ENCODE measurements at places on chromosomes 7 and 10. TPM values are rescaled to one million over a fixed set of nuclear protein-coding genes. Genes with fewer than 3 reads are reported as not detected.

DNA sequence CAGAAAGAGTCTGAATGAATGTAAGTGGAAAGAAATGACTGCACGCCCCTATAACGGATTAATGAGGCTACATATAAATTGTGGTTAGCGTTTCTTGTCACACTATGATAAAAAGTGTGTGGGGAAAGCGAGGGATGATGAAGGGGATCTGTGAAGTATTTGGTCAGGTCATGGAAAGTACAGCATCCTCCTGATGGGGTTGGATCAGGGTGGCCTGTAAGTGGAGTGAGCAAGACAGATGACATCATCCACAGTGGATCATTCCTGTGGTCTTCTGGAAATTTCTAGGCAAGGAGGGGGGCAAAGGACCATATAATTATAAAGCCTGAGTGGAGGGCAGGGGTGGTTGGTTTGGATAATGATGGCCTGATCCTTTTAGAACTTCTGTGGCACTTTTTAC lies 606.0 kb downstream of the INHBA start:
- peaks cover 5% of the 10 kb centered on the region for H3K4me1 ChIP-seq
- H3K27ac ChIP-seq = no peak overlapping the region
- no peaks in the 10 kb centered on the region for H3K36me3 ChIP-seq
- DNase-seq = no peak

GRCh38 chr7:67406976-67407375 lies 410.3 kb downstream of the TYW1 start:
- no peaks in the 10 kb centered on the region for H3K27me3 ChIP-seq
- no peak overlapping the region for H3K4me3 ChIP-seq
- peaks cover 3% of the 10 kb centered on the region for H3K4me1 ChIP-seq
- no peak overlapping the region for H3K27ac ChIP-seq
- DNase-seq = no peak

Gene CAPZA2
- total RNA-seq = 142 TPM

- H3K27ac ChIP-seq = no peak overlapping the region
- H3K27me3 ChIP-seq = no peaks in the 10 kb centered on the region
- H3K4me3 ChIP-seq = no peak overlapping the region
Measured at GRCh38 chr7:126450269-126450671, 802.5 kb downstream of the GRM8 start.

GRCh38 chr10:132674311-132674710 lies 111.6 kb downstream of the NKX6-2 start:
- H3K4me3 ChIP-seq = no peak overlapping the region
- peaks cover 8% of the 10 kb centered on the region for H3K27me3 ChIP-seq
- DNase-seq = no peak
- H3K36me3 ChIP-seq = peaks cover 23% of the 10 kb centered on the region

- no peaks in the 10 kb centered on the region for H3K36me3 ChIP-seq
- no peaks in the 10 kb centered on the region for H3K27me3 ChIP-seq
- H3K4me1 ChIP-seq = peaks cover 2% of the 10 kb centered on the region
- DNase-seq = peak; percentile 54
- H3K27ac ChIP-seq = no peak overlapping the region
Measured at GRCh38 chr7:31373337-31374289, 33.1 kb upstream of the NEUROD6 start.

DNA sequence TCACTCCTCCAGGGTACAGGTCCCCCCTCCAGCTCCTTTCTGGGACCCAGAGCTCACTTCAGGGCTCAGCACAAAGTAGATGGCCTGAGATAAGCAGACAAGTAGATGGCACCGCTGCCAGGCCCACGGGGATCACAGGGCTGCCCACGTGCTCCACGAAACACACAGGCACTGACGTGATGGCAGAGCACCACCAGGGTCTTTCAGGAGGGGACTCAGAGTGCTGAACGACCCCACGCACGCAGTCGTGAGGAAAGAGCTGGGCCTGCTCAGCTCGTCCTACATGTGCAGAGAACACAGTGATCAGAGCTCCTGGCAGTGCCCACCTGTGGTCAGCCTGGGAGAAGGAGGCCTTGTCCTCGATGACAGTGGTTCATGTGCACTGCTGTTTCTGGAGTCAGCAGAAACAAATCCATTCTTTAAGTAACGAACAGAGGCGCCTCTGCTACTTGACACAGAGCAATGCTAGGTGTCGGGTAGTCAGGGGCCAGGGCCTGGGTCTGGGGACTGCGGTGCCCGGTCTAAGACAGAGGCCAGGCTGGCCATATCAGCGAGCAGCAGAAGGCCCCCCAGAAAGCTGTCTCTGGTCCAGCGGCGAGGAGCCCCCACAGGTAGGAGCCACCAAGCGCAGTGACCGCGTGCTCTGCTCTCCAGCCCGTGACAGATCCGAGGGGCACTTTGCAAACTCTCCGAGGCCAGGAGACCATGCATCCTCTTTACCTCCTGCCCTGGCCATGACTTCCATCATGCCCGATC lies 129.8 kb upstream of the FAM20C start:
- peaks cover 7% of the 10 kb centered on the region for H3K27me3 ChIP-seq
- no peak overlapping the region for H3K4me3 ChIP-seq
- no peak overlapping the region for H3K27ac ChIP-seq
- no peak for DNase-seq

- no peak for DNase-seq
- H3K4me1 ChIP-seq = no peaks in the 10 kb centered on the region
- H3K4me3 ChIP-seq = no peak overlapping the region
- H3K27ac ChIP-seq = no peak overlapping the region
Measured at GRCh38 chr7:96612034-96612433, 97.6 kb downstream of the SEM1 start.

GRCh38 chr10:124698545-124699469 lies 45.4 kb downstream of the FAM53B start:
- H3K27me3 ChIP-seq = peaks cover 4% of the 10 kb centered on the region
- peaks cover 39% of the 10 kb centered on the region for H3K4me1 ChIP-seq
- peak overlapping the region; percentile 48 for H3K27ac ChIP-seq
- no peaks in the 10 kb centered on the region for H3K36me3 ChIP-seq

Gene ACSL5
- total RNA-seq = not detected

- no peaks in the 10 kb centered on the region for H3K36me3 ChIP-seq
- no peak for DNase-seq
- peaks cover 3% of the 10 kb centered on the region for H3K27me3 ChIP-seq
- H3K4me3 ChIP-seq = no peak overlapping the region
- H3K4me1 ChIP-seq = no peaks in the 10 kb centered on the region
Measured at GRCh38 chr10:109327266-109327665, 596.0 kb downstream of the XPNPEP1 start.

Gene IGF2BP3
- 47.0 TPM for total RNA-seq

DNA sequence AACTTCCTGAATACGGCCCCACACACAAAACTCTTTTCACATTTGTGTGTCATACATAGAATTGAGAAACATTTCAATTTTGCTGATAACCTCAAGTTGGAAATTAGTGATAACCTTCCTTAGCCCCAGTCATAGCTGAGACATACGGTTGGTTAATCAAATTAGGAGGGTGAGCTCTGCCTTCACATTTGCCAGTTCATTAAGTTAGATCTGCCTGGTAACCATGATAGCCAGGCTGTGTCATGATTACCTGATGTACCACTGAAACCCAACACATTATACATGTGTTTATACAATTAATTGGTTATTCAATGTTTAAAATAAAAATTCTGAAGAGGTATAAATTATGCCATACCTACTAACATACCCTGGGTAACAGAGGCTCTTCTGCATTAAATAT lies 60.8 kb upstream of the RAB11FIP2 start:
- no peak for DNase-seq
- no peaks in the 10 kb centered on the region for H3K36me3 ChIP-seq
- H3K4me3 ChIP-seq = no peak overlapping the region
- peaks cover 1% of the 10 kb centered on the region for H3K27me3 ChIP-seq

GRCh38 chr10:62463364-62463763 lies 89.2 kb downstream of the ZNF365 start:
- no peak overlapping the region for H3K27ac ChIP-seq
- H3K4me3 ChIP-seq = no peak overlapping the region
- DNase-seq = no peak
- no peaks in the 10 kb centered on the region for H3K36me3 ChIP-seq
- H3K27me3 ChIP-seq = peaks cover 4% of the 10 kb centered on the region

DNA sequence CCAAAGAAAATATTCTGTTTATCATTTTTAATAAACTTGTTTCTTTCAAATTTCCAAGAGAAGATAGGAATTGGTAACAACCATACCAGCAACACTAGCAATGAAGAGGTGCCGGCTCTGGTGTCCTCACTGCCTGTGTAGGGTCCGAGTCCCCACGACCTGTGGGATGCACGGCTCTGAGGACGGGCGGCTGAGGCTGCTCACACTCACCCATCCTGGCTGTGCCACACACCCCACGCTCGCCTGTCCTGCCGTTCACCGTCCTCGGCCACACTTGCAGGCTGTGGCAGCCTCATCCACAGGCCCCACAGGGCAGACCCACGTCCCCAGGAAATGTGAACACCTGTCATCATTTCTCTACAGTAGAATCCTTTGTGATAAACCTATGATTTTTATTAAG lies 48.2 kb upstream of the DPYSL4 start:
- peak; percentile 16 for DNase-seq
- no peaks in the 10 kb centered on the region for H3K36me3 ChIP-seq
- no peak overlapping the region for H3K27ac ChIP-seq
- H3K4me3 ChIP-seq = no peak overlapping the region

Gene ADCY1
- 51.9 TPM for total RNA-seq

GRCh38 chr7:90173127-90173844 lies 19.0 kb downstream of the STEAP1 start:
- H3K36me3 ChIP-seq = no peaks in the 10 kb centered on the region
- H3K27ac ChIP-seq = no peak overlapping the region

DNA sequence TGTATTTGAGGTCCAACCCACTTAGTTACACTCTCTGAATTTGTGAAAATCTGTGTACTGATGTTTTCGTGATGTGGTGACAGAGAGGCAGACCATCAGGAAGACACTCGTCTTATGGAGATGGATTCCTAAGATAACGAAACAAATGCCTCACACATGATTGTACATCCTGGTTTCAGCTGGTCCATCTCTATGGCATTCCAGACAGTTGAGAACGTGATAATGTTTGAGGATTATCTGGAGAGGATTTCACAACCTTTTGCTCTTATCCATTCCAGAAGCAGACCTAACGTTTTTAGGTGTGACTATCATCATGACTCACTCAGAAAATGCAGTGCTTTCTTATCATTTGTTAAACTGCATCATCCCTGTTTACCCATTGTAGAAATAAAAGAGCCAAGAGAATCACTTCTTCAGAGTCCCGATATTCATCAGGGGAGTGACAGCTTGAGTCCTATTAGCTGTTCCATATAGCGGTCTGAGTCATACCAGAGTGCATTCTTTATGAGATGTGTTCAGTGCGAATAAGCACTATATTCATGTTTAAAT lies 74.5 kb downstream of the BMPER start:
- H3K4me1 ChIP-seq = no peaks in the 10 kb centered on the region
- H3K27ac ChIP-seq = no peak overlapping the region
- H3K36me3 ChIP-seq = no peaks in the 10 kb centered on the region
- no peak for DNase-seq

DNA sequence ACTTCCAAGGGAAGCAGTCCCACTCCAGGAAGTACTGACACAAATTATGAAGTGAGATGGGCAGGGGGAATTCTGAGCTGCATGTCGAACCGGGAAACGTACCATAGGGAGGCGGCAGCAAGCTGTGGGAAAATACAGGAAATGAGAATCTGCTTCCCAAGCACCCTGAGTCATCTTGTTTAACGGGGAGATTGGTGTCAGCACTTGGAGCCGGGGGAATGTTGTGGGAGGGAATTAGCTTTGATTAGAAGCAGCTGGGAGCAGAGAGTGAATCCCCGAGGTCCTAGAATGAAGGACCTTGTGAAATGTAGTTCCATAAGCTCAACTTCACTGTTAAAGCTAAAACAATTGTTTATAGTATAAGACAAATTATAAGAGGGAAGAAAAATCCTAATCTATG lies 141.4 kb upstream of the PRKCQ start:
- no peak overlapping the region for H3K4me3 ChIP-seq
- H3K36me3 ChIP-seq = no peaks in the 10 kb centered on the region
- H3K4me1 ChIP-seq = no peaks in the 10 kb centered on the region
- no peak overlapping the region for H3K27ac ChIP-seq
- DNase-seq = no peak
- H3K27me3 ChIP-seq = no peaks in the 10 kb centered on the region

Gene BUD31
- 73.9 TPM for total RNA-seq

DNA sequence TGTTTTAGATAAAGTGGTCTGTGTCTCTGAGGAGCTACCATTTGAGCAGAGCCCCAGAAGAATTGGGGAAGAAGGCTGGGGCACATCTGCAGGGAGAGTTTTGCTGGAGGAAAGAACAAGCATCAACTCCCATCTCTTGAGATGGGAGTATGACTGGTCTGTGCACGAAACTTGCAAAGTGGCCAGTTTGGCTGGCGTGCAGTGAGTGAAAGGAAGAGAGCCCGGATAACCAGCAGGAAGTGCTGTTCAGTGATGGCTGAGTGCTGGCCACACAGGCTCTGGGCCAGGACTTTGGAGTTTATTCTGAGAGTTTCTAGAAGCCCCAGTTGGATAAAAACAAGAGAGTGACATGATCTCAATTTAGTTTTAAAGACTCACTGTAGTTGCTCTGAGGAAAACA lies 34.4 kb upstream of the SVIL start:
- no peak for DNase-seq
- H3K27me3 ChIP-seq = peaks cover 6% of the 10 kb centered on the region
- no peak overlapping the region for H3K4me3 ChIP-seq
- peak overlapping the region; percentile 74 for H3K27ac ChIP-seq
- H3K4me1 ChIP-seq = peaks cover 11% of the 10 kb centered on the region
- H3K36me3 ChIP-seq = peaks cover 4% of the 10 kb centered on the region

Gene OR2A5
- not detected for total RNA-seq

DNA sequence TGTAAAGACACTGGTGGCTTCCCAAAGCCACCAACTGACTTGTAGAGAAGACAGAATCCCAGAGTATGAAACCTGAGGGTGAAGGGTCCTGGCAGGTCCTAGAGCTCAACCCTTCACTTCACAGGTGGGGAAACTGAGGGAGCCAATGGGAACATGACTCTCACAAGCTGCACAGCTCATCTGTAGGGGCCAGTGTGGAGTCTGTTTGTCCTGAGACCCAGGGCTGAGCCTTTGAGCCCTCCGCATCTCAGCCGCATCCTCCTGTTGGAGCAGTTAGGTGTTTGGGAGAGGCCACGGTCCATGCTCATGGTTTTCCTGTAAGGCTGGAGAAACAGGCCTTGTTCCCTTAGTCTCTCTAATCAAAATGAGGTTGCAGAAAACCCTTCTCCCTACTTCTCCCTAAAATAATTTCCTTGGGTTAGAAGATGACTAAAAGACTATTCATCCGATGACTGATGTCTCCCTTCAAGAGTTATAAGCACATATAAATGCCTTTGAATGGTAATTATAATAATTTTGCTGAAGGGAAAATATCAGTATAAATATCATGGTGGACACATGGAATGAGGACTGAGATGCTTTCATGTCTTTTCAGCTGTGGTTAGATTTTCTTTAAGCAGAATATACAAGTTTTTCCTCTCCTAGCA lies 10.3 kb downstream of the HTRA1 start:
- no peak for DNase-seq
- peaks cover 21% of the 10 kb centered on the region for H3K4me1 ChIP-seq
- H3K4me3 ChIP-seq = no peak overlapping the region
- H3K27ac ChIP-seq = no peak overlapping the region
- H3K36me3 ChIP-seq = no peaks in the 10 kb centered on the region

Gene WASL
- total RNA-seq = 33.0 TPM

Gene PSAP
- 737 TPM for total RNA-seq
